Right cardiac atrium (tissue), 5 donors: ENCODE measurements at places on chromosomes 13 and 19. TPM values are rescaled to one million over a fixed set of nuclear protein-coding genes. Genes with fewer than 3 reads are reported as not detected.

- no peak for DNase-seq
These were observed 13.0 kb downstream of the FPR3 start for GRCh38 chr19:51807925-51808324.

EDDM13 gene
- total RNA-seq: not detected

DNA sequence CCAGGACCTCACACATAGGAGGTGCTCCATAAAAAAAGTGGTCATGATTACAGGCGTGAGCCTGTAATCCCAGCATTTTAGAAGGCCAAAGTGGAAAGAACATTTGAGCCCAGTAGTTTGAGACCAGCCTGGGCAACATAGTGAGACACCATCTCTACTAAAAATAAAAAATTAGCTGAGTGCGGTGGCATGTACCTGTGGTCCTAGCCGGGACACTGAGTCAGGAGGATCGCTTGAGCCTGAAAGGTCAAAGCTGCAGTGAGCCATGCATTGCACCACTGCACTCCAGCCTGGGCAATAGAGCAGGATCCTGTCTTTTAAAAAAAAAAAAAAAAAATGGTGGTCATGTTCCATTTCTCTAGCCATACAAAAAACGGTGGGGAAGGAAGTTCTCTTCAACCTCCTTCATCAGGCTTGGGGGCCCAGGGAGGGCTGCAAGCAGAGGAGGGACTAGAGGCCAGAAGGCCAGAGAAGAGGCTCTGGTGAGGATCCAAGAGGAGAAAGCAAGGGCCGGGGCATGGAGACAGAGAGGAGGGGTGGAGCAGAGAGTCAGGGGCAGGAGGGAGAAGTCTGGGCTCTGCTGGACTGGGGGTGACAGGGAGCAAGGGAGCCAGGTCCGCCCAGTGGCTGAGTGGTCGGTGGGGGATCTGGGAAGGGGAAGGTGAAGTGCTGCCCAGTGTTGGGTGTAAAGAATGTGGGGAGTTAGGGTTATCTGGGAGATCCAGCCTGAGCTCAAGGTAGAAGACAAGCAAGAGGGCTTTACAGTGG, 8.9 kb downstream of the KASH5 start:
- no peak for DNase-seq

ONECUT3 gene
- not detected for total RNA-seq

DNA sequence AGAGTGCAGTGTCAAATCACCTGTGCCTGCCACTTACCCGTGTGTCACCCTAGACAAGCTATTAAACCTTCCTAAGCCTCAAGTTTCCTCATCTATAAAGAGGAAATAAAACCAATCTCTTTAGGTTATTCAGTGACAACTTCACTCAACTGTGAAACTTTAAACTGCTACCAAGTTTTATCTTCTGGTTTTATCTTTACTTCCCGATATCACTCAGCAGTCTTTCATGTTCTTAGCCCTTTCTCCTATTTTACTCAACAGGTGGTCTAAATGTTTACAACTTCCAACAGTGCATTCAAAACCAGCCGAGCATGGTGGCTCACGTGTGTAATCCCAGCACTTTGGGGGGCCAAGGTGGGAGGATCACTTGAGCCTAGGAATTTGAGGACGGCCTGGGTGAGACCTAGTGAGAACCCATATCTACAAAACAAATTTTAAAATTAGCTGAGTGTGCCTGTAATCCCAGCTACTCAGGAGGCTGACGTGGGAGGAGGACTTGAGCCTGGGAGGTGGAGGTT, 59.6 kb downstream of the GPALPP1 start:
- DNase-seq: no peak

GTPBP3 gene
- 7.9 TPM for total RNA-seq

C1QTNF9B gene
- not detected for total RNA-seq

HNRNPL gene
- total RNA-seq: 180 TPM
